Posterior vena cava (tissue), 2 donors: ENCODE measurements at places on chromosomes 7 and 10. TPM values are rescaled to one million over a fixed set of nuclear protein-coding genes. Genes with fewer than 3 reads are reported as not detected.

The IRF5 gene
- total RNA-seq: 10.3 TPM

GRCh38 chr10:26242706-26243350, 26.3 kb downstream of the GAD2 start:
- DNase-seq: no peak

The PIK3AP1 gene
- 5.8 TPM for total RNA-seq

DNA sequence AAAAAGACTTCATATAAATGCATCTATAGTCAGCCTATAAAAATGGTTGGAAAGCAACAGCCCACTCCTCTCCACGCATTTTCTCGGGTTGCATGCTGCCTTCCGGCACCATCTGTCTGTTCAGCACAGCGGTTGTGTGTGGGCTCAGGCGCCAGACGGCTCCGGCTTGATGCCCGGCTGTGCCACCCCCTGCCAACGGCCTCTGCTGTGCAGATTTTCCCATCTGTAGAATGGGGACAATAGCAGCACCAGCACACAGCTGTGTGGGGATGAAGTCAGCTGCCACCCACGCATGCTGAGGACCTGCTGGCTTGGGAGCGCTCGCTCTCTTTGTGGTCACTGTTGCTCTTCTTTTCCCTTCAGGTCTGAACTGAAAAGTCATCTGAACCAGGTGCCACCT, 19.5 kb downstream of the PRKAG2 start:
- DNase-seq: peak; percentile 57
